ENCODE measurements at places on chromosomes 13 and 19.

DNA sequence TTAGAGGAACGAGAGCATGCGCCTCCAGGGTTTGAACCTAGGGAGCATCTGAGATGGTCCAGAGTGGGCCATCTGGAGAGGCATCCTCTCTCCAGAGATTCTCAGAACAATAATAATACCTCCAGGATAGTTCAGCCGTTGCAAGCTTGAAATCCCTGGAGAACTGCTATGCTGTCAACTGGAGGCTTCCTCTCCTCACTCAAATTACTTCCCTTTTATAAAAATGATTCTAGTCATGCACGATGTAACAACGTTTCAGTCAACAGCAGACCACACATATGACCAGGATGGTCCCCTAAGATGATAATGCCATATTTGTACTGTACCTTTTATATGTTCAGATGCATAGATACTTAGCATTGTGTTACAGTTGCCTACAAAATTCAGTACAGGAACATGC lies 108.7 kb downstream of the SHISA2 start:
- no peak for DNase-seq

DNA sequence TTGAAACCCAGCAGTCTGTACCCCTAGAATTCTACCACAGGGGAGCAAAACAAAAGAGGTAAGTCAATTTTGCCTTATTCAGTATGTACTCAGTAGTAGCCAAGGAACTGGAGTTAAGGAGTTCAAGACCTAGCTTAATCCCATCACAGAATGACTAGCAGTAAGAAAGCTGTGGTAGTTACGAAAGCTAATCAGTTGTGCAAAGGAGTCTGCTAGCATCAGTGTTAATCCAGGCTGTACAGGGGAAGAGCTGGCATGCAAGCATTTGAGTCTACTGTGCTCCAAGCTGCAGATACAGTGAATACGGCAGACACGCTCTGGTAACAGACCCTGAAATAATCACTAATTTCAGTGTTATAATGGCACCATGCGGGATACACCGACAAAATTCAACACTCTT lies 4.7 kb downstream of the DNMT1 start:
- no peak for DNase-seq

DNA sequence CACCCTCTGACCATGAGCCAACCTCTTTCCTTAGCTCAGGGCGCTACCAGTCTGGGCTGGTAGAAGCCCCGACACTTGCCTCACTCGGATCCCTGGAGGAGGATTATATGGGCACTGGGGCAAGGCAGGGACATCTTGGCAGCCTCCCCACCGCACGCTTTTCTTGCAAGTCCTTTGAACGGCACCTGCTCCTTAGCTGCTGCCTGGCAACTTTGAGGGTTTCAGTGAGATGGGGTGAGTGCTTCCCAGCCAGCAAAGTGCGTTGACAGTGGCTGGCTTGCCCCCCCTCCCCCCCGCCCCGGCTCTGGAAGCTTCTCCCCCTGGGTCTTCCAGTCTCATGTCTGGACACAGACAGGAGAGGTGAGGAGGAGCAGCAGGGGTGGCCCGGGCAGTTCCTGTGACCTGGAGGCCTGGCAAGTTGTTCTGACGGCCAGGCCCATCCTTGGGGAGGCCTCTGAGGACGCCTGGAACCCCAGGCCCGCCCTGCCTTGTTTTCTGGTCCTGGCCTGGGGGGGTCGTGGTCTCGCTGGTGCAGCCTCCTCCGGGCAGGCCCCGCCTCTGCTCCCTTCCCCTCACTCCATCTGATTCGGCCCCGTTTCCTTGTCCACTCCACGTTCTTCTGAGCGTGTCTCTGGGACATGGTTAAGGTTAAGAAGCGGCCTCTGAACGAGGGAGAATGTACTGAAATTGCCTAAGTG lies 75.2 kb downstream of the ATP11A start:
- DNase-seq: no peak

GRCh38 chr19:45772130-45772840 lies 3.2 kb upstream of the SIX5 start:
- DNase-seq: no peak

GRCh38 chr13:72523593-72523992 lies 203.8 kb downstream of the MZT1 start:
- DNase-seq: no peak

- no peak for DNase-seq
Measured at GRCh38 chr13:28199089-28199488, 60.7 kb downstream of the PAN3 start.

- DNase-seq: no peak
Measured at GRCh38 chr13:45678282-45678681, 23.8 kb upstream of the CBY2 start.

DNA sequence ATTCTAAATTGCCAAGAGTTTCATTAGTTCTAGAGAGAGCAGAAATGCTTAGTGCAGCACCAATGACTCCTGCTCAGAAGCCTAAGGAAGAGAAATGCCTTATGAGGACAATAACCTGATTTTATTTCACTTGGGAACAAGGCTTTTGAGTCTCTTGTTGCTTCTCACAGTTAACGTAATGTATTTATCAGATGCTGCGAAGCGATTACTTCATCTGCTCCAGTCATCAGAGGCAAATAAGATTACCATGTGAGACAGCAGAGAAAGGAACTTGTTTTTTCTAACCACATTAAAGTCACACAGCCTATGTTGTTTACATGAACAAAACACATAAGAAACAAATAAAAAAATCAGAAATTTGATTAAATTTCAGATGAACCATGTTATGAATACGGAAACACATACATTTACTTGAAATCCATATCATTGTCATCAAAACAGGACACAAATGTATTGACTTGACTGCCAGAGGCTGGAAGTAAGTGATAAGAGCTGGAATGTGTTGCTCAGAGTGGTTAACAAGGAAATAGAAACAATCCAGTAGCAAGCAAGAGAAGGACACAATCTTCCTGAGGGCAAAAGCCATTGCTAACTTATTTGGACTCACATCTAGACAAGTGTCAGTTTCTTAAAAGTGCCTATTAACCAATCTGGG lies 147.3 kb downstream of the LHFPL6 start:
- no peak for DNase-seq

- DNase-seq: no peak
Measured at GRCh38 chr19:32223595-32224370, 121.6 kb upstream of the ZNF507 start.

- no peak for DNase-seq
Measured at GRCh38 chr19:50398675-50399367, 14.7 kb downstream of the POLD1 start.

DNA sequence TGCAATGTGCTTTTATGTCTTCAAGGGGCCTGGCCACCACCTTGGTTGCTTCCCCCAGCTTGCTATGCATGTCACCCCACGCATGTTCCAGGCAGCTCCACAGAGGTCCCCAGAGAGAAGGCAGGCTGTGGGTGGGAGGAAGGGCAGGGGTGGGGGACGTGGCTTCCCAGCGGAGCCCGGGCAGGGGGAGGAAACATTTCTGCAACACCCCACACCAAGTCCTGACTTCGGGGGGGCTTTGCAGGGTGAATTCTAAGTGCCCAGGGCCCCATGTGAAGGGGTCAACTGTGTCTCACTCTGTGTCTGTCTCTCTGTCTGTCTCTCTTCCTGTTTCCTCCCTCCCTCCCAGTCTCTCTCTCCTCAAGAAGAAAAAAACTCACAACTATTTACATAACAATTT lies 39.6 kb downstream of the LTBP4 start:
- DNase-seq: no peak

- DNase-seq: peak; percentile 74
Measured at GRCh38 chr13:32164622-32165268, 133.2 kb downstream of the FRY start.

- DNase-seq: no peak
Measured at GRCh38 chr13:46317120-46317519, 69.9 kb downstream of the RUBCNL start.

DNA sequence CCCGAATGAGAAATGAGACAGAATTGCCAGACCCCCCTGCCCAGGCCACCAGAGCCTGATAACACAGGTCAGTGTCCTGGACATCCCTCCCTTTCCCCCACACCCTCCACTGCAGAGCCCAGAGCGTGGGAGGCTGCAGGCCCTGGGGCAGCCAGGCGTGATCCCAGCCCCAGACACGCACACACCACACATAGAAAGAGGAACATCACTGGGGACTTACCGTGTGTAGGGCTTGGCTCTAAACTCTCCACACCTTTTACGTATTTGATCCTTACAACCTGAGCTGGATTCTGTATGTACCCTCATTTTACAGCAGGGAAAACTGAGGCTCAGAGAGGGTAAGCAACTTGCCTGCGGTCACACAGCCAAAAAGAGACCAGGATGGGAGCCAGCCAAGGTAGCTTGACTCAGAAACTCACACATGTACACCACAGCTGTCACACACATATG lies 334 bp upstream of the ANGPTL6 start:
- no peak for DNase-seq

- DNase-seq: no peak
Measured at GRCh38 chr19:40619333-40620160, 18.4 kb downstream of the LTBP4 start.

- DNase-seq: no peak
Measured at GRCh38 chr13:45921162-45921736, 69.7 kb upstream of the SIAH3 start.

- peak; percentile 67 for DNase-seq
Measured at GRCh38 chr19:46428239-46429135, at the start of gene PNMA8C. PNMA8C (minus strand) TSS chr19:46428936; CDS start chr19:46428359, 577 bp downstream.

DNA sequence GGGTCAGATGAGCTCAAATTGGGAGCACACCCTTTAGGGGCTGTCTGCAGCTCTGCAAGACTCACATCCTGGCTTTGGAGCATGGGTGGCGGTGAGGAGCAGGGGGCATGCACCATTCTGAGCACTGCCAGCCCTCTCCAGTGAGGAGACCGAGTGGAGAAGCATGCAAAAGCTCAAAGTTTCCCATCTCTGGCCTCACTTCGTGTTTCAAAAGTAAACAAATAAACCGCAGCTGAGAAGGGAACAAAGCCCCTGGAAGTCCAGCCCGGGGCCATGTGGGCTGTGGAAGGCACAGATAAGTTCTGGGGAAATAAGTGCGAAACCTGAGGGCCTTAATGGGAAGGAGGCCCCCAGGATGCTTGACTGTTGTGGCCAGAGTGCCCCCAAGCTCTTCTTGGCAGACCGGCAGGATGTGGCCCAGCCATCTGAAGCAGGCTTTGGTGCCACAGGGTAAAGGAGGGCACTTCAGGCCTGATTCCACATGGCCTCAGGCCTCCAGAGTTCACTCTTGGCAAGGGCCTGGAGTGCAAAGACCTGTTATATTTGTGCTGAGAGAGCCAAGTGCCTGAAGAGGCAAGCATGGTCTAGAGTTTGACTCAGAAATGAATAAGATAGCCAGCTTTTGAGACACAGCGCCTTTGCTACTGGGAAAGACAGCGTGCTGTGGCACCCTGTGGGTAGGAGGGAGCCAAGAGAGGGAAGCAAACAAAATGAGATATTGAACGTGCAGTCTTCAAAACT lies 1.2 kb downstream of the MEDAG start:
- peak; percentile 70 for DNase-seq

DNA sequence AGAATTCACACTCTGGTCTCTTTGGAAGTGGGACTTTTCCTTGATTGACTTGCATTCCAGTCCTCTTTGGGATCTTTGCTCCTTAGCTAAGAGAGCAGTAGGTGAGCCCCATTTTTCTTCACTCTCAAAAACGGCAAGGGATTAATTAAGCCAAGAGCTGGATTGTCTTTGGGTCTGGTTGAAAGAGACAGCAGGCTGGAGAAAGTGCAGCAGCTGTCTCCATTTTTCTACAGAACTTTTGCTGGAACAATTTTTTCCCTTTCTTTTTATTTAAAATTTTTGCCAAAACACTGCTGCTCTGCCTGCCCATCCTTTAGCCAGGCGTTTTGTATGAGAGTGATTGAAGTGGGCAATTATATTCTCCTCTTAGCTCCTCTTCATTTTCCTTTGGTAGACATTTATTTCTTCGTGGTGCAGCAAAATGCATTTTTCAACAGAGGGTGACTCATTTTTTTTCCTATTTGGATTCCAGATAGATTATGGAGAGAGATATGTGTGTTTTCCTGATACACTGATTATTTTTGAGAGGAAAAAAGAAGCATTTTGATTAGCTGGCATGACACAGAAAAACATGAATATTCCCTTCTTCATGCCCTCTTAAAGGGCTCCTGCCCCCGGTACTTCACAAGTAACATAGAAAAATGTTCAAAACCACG lies 371.2 kb upstream of the NBEA start:
- peak; percentile 4 for DNase-seq

GRCh38 chr19:10076535-10076934 lies 9.6 kb upstream of the SHFL start:
- DNase-seq: no peak

DNA sequence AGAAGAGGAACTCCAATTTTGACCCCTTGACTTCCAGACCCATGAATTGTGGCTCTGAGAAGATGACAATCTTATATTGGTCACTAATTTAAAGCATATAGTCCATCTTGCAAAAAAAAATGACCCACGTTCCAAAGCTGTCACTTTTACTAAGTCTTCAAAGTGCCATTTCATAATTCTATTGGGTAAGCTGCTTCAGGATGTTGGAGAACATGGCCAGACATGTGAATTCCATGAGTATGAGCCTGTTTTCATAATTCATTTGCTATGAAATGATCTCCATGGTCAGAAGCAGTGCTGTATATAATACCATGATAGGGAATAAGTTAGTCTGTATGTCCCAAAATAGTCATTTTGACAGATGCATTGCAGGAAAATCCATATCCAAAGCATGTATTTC lies 1787.3 kb downstream of the SLITRK5 start:
- DNase-seq: no peak

GRCh38 chr13:43675577-43675976 lies 111.2 kb downstream of the ENOX1 start:
- DNase-seq: no peak
